GM12878 (cell line): ENCODE measurements at places on chromosomes 5 and 9. TPM values are rescaled to one million over a fixed set of nuclear protein-coding genes. Genes with fewer than 3 reads are reported as not detected.

SPIN1 gene
- total RNA-seq: 20.8 and 22.7 TPM in 2 replicates

F2RL1 gene
- 0.10 and 0.16 TPM in 2 replicates for total RNA-seq

TRIM36 gene
- total RNA-seq: not detected in 2 replicates

COL5A1 gene
- 0.13 TPM in 2 replicates for total RNA-seq

TLE4 gene
- 33.3 and 37.0 TPM in 2 replicates for total RNA-seq

ZFP37 gene
- 1.3 and 1.6 TPM in 2 replicates for total RNA-seq

PCDHGA8 gene
- total RNA-seq: not detected in 2 replicates

GRCh38 chr9:134163371-134164196 lies 780 bp downstream of the RNU6ATAC start:
- no peak for DNase-seq
- peaks cover 4% of the 10 kb centered on the region for H3K36me3 ChIP-seq
- peak overlapping the region; percentile 58; the same call in 1 of the 2 replicates for H3K4me3 ChIP-seq
- peaks cover 13% of the 10 kb centered on the region for H3K4me1 ChIP-seq
- H3K27me3 ChIP-seq: no peaks in the 10 kb centered on the region
- H3K27ac ChIP-seq: peak overlapping the region; percentile 61

DNA sequence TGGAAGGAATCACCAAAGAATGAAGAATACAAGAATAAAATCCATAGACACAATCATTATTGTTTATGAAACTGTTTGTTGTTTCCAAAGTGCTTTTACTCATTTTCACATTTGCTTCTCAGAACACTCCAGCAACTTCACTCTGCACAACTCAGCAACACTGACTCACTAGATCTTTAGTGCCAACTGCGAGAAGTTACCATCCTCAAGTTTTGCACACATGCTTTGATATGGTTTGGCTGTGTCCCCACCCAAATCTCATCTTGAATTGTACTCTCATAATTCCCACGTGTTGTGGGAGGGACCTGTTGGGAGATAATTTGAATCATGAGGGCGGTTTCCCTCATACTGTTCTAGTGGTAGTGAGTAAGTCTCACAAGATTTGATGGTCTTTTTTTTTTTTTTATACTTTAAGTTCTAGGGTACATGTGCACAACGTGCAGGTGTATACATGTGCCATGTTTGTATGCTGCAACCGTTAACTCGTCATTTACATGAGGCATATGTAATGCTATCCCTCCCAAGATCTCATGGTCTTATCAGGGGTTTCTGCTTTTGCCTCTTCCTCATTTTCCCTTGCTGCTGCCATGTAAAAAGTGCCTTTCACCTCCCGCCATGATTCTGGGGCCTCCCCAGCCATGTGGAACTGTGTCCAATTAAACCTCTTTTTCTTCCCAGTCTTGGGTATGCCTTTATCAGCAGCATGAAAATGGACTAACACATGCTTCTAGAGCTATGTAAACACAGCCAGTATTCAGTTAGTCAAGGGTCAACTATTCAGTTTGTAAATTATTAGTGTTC lies 36.9 kb downstream of the CLINT1 start:
- no peak overlapping the region for H3K4me3 ChIP-seq
- H3K27me3 ChIP-seq: no peaks in the 10 kb centered on the region
- H3K36me3 ChIP-seq: no peaks in the 10 kb centered on the region; the same call in none of the 2 replicates
- H3K27ac ChIP-seq: no peak overlapping the region
- no peak for DNase-seq

- no peak overlapping the region for H3K4me3 ChIP-seq
- H3K4me1 ChIP-seq: no peaks in the 10 kb centered on the region
- no peak overlapping the region for H3K27ac ChIP-seq
- H3K36me3 ChIP-seq: no peaks in the 10 kb centered on the region
- H3K27me3 ChIP-seq: peaks cover 3% of the 10 kb centered on the region; the same call in 1 of the 2 replicates
Measured at GRCh38 chr5:133580618-133581017, 31.7 kb downstream of the FSTL4 start.

DNA sequence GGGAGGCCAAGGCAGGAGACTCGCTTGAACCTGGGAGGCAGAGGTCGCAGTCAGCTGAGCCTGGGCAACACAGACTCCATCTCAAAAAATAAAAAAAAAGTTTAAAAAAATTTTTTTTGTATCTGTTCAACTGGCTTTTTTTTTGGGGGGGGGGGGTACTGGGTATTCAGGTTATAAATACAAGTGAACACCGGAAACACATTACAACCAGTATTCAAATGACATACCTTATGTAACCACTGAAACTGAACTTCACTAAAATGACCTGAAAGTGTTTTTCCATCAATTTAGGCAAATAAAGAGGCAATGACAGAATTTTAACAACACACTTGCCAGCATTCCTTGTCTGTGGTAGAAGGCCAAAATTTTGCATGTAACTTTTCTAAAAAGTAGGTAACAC lies 33.5 kb downstream of the STRBP start:
- H3K27me3 ChIP-seq: no peaks in the 10 kb centered on the region
- H3K27ac ChIP-seq: peak overlapping the region; percentile 80
- peaks cover 34% of the 10 kb centered on the region for H3K4me1 ChIP-seq
- H3K4me3 ChIP-seq: peak overlapping the region; percentile 28; the same call in 1 of the 2 replicates
- no peaks in the 10 kb centered on the region; the same call in none of the 2 replicates for H3K36me3 ChIP-seq

DNA sequence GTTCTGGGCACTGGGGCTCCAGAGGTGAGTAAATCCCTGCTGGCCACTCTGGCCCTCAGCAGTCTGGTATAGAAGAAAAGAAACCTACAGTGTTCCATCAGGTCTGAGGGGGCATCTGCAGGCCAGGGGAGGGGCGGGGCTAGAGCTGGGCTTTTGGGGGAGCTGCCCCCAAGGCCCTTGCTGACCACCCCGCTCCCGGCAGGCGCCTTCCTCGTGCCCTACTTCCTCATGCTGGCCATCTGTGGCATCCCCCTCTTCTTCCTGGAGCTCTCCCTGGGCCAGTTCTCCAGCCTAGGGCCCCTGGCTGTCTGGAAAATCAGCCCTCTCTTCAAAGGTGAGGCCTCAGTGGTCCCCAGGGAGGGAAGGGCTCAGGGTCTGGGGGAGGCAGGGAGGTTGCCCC lies 6.7 kb downstream of the SLC6A7 start:
- peaks cover 4% of the 10 kb centered on the region for H3K27me3 ChIP-seq
- H3K4me1 ChIP-seq: no peaks in the 10 kb centered on the region

DNA sequence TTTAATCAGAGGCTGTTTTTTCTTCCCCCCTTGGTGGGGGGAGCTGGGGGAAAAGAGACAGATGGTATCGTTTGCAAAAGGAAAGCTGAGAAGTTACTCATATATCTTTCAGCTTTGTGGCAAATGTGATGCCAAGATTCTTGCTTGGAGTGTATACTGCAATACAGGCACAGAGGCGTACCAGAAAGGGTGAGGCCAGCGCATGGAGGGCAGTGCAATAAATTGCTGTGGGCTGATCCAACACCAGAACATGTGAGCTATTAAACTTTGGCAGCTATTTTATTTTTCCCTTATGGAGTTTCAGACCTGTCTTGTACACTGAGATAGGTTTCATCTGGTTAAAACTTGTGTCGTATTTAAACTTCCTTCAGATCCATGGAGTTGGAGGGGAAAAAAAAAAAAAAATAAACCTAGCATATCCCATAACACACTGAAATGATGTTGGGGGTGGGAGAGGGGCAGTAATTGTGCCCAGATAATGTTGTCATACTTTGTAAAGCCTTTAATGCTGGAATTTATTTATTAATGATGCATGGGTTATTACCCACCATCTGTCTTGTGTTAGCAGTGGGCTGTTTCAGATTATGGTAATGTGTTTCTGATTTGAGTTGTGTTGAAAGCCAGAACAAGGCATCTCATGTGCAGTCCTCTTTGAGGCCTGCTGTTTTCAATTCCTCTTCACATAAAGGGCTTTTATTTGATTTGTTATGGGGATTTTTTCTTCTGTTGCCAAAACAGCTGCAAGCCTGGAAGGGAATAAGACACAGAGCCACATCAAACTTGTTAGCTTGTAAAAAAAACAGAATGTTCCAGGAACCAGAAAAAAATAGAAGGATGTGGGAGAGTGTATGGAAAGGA lies 891.3 kb downstream of the TLE1 start:
- no peak overlapping the region for H3K27ac ChIP-seq
- DNase-seq: no peak
- H3K36me3 ChIP-seq: no peaks in the 10 kb centered on the region
- H3K4me3 ChIP-seq: no peak overlapping the region
- H3K4me1 ChIP-seq: no peaks in the 10 kb centered on the region

DNA sequence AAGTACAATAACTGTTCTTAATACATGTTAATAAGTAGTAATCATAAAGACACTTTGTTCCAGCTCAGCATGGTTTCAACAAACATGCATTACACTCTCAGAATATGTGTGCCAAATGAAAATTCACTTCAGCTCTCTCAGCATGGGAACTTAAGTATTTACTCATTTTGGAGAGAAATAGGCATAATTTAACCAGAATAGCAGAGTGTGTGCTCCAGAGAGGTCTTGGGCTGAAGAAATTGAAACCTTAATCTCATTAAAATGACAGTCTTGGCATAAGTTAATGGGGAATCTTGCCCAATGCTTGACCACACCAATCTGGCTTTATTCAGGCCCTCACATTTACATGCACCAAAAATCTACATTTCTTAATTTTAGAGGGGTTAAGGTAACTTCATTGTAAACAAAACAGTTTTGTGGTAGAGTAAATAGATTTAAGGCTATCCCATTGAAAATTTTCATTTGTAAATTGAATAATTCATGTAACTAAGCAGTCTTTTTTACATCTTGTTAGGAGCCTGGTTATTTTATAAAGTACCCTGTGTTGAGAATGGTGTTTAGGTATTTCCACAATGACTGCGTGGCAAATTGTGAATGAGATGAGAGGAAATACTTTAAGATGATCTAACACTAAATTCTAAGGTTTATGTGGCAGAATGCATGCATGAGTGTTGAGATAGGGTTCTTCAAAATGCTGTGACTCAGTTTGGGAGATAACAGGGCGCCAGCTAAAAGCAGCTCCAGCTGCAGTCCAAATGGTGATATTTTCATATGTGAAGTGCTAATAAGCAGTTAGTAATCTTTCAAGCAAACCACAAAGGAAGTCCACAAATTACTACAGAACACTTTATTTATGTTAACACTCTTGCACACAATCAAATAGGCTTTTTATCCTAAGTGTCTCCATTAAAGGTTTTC lies 11.3 kb upstream of the LOX start:
- DNase-seq: no peak
- H3K4me1 ChIP-seq: no peaks in the 10 kb centered on the region

DNA sequence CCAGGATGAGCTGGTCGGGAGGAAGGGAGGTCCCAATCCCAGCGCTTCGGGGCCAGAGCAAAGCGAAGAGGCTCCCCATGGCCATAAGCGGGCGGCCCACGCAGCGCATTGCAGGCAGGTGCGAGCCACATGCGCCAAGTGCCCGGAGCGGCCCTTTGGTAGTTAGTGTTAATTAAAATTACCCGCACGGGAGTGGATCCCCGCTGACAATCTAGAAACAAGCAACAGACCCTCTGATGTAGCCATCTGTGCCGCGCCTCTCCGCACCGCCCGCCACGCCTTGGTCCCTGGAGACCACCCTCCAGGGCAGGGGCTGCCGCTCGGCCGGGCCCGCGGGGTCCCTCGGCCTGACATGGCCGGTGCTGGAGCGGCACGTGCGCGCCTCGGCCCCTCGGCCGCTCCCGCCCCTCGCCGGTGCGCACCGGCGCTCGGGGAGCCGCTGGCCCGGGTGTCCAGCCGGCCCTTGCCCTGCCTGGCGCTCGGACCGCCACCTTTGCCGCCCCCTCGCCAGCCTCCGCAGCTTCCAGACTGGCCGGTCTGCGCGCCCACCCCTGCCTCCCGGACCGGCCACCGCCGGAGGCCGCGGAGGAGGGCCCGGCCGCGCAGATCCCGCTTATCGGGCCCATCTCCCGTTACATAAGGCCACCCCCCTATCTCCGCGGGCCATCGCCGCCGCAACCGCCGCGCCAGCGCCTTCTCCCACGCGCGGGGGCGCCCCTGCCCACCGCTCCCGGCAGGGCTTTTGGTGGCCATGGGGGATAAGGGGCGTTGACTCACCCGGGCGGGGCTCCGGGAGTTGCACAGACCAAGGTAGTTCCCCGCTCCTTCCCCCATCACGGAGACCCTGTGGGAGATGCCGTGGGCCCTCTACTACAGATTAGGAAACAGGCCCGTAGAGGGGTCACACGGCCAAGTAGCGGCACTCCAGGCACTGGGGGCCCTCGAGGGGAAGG lies 1.9 kb upstream of the IL13 start:
- no peaks in the 10 kb centered on the region for H3K36me3 ChIP-seq
- DNase-seq: no peak
- H3K27ac ChIP-seq: no peak overlapping the region
- peak overlapping the region; percentile 47; the same call in 1 of the 2 replicates for H3K4me3 ChIP-seq
- H3K4me1 ChIP-seq: peaks cover 37% of the 10 kb centered on the region
- no peaks in the 10 kb centered on the region for H3K27me3 ChIP-seq

GRCh38 chr9:89600831-89601230 lies 4.0 kb upstream of the GADD45G start:
- H3K27ac ChIP-seq: no peak overlapping the region
- H3K36me3 ChIP-seq: no peaks in the 10 kb centered on the region
- peaks cover 16% of the 10 kb centered on the region for H3K27me3 ChIP-seq

DNA sequence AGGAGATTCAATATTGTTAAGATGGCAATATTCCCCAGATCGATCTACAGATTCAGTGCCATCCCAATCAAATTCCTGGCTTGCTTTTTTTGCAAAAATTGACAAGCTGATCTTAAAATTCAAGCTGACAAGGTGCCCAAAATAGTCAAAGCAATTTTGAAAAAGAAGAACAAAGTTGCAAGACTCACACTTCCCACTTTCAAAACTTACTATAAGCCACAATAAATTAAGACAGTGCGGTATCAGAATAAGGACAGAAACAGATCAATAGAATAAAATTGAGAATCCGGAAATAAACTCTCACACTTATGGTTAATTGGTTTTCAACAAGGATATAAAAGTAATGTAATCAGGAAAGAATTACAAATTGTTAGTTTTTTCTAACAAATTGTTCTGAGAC lies 97.1 kb downstream of the NRG2 start:
- H3K4me3 ChIP-seq: no peak overlapping the region
- H3K27me3 ChIP-seq: no peaks in the 10 kb centered on the region

DNA sequence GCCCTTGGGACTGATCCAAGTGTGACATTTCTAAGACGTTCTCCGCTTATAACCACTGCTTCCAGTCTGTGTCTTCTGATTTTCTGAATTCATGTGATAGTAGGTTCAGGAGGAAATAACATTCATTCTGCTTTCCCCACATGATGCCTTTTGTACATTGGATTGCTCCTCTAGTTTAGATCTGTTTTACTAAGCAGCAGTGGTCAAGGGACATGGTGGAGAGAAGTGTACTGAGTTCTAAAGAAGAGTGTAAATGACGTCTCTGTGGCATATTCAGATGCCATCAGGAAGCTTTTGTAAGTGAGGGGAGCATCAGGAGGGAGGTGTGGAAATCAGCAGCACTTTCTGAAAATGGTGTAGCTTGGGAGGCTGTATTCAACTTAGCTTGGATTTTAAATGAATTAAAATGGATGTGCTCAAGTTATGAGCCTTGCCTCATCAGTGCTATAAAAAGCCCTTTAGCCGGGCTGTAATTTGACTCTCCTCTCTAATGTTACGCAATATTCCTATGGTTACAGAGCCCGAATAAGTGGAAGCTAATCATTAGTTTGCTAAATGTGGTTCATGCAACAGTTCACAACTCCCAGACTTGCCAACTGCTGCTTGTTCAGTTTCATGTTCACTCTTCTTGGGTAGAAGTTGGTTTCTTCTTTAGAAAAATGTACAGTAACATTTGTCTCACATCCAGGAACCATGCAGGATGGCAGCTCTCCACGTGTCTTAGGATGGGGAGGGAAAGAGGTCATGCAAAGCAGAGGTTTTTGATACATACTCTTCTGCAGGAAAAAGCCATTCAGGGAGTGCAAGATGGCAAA lies 281.3 kb downstream of the ARHGAP26 start:
- DNase-seq: no peak
- no peaks in the 10 kb centered on the region for H3K36me3 ChIP-seq
- no peaks in the 10 kb centered on the region for H3K27me3 ChIP-seq
- H3K27ac ChIP-seq: no peak overlapping the region; the same call in 1 of the 2 replicates
- no peak overlapping the region for H3K4me3 ChIP-seq

GRCh38 chr5:79820648-79821047 lies 131.0 kb downstream of the CMYA5 start:
- H3K4me3 ChIP-seq: no peak overlapping the region
- no peaks in the 10 kb centered on the region; the same call in 1 of the 2 replicates for H3K27me3 ChIP-seq
- no peak overlapping the region for H3K27ac ChIP-seq
- no peaks in the 10 kb centered on the region for H3K4me1 ChIP-seq
